ENCODE measurements at places on chromosomes 11 and 22.
A peak's percentile ranks its signal among the peaks of the same experiment; 100 is the strongest.

- DNase-seq: no peak
These were observed 5.1 kb downstream of the TMEM121B start for GRCh38 chr22:17115945-17116565.

DNA sequence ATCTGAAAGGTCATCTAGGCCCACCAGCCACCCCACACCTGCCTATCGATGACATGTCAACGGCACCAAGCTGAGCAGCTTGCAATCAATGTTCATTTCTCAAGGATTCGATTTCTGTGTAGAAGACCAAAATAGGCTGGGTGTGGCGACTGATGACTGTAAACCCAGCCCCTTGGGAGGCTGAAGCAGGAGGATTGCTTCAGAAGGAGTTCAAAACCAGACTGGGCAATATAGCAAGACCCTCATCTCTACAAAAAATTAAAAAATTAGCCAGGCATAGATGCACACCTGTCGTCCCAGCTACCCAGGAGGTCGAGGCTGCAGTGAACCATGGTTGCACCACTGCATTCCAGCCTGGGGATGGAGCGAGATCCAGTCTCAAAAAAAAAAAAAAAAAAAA lies 108.7 kb downstream of the MICAL3 start:
- no peak for DNase-seq

- DNase-seq: no peak
These were observed 90.3 kb downstream of the ZBTB16 start for GRCh38 chr11:114149689-114150407.

GRCh38 chr22:39103431-39103830 lies 6.4 kb downstream of the APOBEC3H start:
- DNase-seq: no peak

DNA sequence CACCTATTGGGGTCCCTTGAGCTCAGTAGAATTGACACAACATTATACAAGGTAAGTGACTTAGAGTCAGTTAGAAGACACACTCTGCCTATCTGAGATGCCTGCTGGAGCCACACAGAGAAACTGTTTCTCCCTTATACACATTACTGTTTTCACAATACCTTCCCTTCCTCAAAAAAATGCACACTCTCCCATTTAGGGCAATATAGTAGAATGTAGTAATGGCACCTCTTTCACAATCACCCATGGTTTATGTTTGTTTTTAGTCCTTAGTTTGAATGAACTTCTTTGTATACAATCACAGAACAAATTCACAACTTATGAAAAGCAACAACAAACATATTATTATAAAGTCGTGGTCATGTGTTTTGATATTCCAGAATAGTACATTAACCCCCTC lies 14.3 kb downstream of the OR52H1 start:
- DNase-seq: no peak

DNA sequence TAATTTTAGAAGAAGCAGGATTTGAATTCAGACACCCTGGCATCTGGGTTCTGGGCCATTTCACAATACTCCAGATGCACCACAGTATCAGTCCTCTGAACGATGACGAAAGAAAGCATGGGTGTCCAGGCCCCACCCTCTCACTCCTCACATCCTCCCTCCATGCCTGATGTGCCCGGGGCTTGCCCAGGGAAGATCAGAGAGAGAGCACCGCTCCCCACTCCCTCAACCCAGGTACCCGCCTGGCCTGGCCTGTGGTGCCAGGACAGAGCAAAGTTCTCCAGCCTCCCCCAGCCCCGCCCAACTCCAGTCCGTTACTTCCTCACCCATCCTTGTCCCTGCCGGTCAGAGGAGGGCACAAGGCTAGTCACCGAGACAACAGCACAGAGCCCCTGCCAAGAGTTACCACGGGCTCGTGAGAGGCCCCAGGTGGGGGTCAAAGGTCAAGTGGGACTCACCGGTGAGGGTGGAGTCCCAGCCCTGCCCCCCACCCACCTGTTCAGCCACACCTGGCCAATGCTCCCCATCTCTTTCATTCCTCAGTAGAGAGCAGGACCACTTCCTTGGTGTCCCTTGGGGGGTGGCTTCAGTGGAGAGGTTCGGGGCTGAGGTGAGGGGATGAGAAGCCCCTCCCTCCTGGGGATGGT lies 8.1 kb downstream of the BCL9L start:
- no peak for DNase-seq

- DNase-seq: no peak
These were observed 32.5 kb upstream of the NUCB2 start for GRCh38 chr11:17244046-17244445.

DNA sequence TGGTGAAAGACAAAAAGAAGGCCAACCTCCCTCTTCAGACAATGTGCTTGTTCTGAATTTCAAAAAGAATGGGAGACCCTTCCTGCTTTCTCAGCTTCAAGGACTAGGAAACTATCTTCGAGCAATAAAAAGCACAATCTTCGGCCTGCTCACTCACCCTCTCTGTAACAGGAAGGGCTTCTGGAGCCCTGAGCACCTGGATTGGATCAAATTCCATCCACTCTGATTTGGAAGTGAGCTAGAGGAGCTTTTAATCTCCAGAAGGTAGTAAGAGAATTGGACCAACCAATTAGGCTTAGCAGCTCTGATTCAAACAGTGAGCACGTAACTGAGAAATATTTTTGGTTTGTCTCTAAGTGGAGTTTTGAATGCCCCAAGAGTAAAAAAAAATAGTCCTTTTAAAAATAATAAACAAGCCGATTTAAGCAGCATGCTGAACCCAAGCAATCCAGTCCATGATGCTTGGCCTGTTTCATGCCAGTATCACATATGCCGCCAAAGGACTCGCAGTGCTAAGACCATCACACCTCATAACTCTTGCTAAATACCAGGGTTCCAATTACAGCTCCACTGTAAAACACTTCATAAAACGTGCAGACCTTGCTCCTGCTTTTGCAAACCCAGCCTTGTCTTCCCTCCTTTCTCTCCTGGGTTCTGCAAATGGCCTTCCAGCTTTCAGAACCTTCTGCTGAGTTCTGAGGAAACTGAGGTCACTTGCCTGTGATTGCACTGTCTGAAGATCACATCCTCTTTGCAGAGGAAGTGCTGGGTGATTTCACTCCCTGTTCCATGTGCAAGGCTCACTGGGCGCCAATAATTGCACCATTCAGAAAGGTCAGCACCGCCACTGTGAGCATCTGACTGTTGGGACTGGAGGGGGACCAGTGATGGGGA lies 74.4 kb downstream of the SLC1A2 start:
- DNase-seq: no peak

DNA sequence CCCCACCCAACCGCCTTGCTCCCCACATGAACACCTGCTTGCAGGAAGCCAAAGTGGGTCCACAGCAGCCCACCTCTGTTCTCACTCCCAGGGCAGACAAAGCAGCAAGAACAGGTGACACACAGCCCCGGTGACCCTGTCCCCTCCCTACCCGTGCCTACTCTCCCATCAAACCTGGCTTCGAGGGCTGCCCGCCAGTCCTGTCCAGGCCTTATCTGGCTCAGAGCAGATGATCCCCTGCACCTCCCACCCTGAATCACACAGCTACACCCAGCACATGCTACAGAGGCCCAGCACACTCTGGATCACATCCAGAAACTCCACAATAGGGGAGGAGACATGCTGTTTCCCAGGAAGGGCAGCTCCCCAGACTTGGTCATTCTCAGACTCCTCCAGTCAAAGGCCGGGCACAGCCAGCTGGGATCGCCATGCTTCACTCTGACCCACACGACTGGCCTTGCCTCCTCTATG lies 6.2 kb upstream of the RGL4 start:
- DNase-seq: no peak

- DNase-seq: peak; percentile 29
These were observed 11.3 kb downstream of the MUC5B start for GRCh38 chr11:1234054-1234720.

DNA sequence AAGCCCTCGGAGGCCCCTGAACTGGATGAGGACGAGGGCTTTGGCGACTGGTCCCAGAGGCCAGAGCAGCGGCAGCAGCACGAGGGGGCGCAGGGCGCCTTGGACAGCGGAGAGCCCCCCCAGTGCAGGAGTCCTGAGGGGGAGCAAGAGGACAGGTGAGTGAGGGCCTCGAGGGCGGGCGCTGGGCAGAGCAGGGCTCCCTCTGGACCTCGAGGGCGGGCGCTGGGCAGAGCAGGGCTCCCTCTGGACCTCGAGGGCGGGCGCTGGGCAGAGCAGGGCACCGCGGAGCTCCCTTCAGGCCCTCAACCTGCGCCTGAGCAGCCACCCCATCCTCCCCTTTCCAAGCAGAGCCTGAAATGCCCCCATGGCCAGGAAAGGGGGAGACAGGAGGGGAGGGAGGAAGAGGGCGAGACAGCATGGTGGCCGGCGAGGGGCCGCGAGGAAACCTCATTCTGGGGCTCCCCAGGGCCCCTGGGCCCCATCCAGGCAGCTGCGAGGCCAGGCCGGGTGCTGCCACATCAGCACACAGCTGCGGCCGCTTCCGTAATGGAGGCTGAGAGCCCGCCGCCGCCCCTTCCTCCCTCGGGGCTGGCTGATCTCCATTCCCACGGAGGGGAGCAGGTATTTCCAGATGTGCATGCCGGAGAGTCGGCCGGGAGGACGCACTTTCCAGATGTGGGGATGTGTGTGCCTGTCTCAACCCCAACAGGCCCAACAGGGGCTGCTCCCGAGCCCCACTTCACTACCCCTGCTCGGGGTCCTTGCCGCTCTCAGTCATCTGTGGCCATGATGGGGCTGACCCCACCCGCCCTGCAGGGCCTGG lies 10.0 kb downstream of the PRR33 start:
- DNase-seq: peak; percentile 39

GRCh38 chr11:35242412-35243242 lies 103.7 kb downstream of the CD44 start:
- DNase-seq: no peak

GRCh38 chr11:76772100-76772782 lies 10.9 kb upstream of the TSKU start:
- no peak for DNase-seq

DNA sequence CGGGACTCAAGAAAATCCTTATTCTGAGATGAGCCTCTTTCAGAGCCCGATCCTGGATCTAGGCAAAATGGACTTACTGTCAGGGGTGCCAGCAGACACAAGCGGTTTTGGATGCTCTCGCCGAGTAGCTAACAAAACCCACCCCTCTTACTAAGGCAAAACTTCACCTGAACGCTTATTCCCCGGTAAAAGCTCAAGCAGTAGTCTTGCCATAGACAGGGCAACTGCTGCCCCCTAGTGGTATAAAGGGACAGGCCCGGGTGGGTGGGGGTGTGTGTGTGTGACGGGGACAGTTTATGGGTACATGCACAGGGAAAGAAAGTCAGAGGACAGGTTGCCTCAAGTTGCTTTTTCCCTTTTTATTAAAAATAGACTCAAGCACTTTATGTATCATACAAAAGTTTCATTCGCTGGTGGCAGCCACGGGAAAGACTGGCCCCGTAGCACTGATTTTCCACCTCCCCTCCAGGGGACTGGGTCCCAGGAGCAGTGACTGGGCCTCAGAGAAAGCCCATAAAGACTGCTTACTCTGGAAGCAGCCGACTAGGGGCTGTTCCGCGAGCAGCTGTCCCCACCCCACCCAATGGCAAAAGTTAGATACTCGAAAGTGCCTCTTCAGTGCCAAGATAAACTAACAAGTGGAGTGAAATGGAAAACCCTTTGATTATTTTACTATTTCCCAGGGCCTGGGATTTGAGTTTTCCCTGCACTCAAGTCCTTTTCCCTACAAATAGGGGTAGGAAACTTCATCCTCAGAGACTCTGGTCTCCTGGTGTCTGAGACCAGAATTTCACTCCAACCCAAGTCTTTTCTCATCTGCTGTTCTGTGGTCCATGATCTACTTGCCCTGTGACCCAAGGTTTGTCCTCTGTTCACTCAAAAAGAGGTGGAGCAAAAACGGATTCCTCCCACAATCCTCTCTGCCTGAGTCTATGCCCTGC lies 4.7 kb downstream of the YPEL4 start:
- peak; percentile 76 for DNase-seq

- DNase-seq: peak; percentile 69
These were observed at the start of gene NDUFC2 for GRCh38 chr11:78079232-78080083. TSS of gene NDUFC2 (minus strand) at chr11:78079862. CDS start at chr11:78079744, 118 bp downstream.

DNA sequence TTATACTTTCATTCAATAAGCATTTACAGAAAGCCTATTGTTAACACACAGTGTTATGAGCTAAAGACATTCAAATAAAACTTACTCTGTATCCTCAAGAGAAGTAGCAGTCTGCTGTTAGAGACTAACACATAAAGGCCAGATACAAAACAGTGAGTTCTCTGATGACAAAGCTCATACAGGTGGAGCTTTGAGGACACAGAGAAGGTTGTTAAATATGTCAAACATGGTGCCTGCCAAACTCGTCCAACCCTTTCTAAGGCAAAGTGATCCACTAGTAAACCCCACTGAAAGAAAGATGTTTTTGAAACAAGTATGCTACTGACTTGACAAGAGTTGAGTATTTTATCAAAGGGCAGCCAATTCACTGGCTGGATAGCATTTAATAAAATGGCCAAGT lies 70.1 kb downstream of the C2CD3 start:
- DNase-seq: no peak

DNA sequence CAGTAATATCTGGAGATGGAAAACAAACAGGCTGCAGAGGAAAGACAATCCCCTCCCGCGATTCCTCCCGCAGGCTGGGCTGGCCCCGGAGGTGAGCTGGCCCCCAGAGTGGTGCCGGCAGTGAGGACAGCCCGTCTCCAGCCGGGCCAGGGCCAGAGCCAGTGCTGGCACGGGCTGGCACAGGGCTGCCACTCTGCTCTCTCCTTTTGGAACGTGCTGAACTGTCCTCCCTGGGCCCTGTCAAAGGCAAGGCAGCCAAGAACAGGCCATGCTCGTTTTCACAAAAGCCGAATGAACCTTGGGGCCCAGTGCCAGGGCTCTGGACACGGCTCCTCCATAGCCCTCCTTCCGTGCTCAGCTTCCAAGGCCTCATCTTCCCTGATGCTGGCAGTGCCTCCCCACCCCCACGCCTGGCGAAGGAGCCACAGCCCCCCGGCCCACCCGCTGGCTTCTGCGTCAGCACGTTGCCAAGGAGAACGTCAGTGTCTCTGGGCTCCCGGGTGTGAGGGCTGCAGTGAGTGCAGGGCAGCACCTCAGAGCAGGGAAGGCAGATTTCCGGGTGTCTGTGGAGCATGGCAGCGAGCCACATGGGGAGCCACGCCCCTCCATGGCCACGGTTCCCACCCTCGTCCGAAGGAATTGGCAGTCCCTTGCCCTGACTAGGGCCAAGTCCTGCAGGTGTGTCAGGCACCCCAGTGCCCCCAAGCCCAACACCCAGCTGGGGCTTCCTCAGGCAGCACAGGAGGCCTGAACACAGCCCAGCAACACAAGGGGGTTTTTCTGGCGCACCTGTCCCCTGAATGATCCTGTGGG lies 28.6 kb downstream of the GNAZ start:
- DNase-seq: no peak

- DNase-seq: no peak
These were observed 6.8 kb downstream of the CABP7 start for GRCh38 chr22:29726512-29727130.
